Fibroblast of lung (primary cell): ENCODE measurements at places on chromosomes 5 and 9. TPM values are rescaled to one million over a fixed set of nuclear protein-coding genes. Genes with fewer than 3 reads are reported as not detected.

GRCh38 chr5:76714751-76715485 lies 1.0 kb upstream of the F2R start:
- DNase-seq: peak; percentile 24

DNA sequence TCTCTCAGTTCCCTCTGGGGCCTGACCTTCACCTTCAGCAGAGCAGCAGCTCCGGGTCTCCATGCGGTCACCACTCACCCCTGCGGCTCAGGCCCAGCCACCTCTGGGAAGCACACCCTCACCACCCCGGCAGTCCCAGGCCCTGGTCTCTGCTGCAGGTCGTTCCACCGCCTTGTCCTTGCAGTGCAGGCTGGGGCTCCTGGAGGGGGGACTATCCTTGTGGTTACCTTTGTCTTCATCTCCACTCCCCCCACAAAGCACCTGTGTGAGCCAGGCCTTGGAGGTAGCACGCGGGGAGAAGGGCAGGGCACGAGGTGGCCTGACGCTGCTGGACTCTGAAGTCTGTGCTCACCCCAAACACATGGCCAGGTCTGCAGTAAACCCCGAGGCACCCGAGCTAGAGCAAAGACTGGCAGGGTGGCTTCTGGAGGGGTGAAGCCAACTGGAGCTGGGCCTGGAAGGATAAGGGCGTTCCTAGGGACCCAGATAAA lies 33.2 kb upstream of the RXRA start:
- DNase-seq: no peak

Gene WHRN
- 0.51 and 1.8 TPM in 2 replicates for total RNA-seq

Gene MYO10
- 82.2 and 95.5 TPM in 2 replicates for total RNA-seq

Gene CNOT6
- total RNA-seq: 11.3 and 12.7 TPM in 2 replicates

Gene HTR4
- total RNA-seq: not detected in 2 replicates

Gene PCDHB2
- total RNA-seq: 1.8 and 4.6 TPM in 2 replicates

DNA sequence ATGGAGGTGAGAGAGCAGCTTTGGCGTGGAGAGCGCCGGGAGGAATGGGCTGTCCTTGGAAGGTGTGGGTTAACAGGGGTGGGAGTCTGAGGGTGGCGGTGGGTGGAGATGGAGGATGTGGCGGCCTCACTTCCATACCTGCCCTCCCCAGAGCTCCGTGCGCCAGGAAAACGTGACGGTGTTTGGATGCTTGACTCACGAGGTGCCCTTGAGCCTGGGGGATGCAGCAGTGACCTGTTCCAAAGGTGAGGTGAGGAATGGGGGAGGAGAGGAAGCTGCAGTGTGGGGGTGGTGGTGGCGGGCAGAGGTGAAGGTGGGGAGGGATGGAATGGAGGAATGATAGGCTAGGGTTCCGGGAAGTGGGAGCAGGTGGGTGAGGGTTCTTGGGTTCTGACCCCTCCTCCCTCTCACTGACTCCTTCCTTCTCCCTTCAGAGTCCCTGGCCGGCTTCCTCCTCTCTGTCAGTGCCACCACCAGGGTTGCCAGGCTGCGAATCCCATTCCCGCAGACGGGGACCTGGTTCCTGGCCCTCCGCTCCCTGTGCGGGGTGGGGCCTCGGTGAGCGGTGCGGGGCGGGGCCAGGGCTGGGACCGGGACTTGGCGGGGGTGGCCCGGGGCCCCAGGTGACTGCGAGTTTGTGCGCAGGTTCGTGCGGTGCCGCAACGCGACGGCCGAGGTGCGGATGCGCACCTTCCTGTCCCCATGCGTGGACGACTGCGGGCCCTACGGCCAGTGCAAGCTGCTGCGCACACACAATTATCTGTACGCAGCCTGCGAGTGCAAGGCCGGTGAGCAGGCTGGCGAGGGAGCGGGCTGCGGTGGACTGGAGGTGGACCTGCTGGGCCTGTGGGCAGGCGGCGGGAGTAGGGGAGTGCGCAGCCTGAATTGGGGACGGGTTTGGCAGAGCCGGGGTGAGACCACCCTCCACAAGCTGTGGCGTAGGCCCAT lies 17.1 kb downstream of the TMEM8B start:
- DNase-seq: no peak

DNA sequence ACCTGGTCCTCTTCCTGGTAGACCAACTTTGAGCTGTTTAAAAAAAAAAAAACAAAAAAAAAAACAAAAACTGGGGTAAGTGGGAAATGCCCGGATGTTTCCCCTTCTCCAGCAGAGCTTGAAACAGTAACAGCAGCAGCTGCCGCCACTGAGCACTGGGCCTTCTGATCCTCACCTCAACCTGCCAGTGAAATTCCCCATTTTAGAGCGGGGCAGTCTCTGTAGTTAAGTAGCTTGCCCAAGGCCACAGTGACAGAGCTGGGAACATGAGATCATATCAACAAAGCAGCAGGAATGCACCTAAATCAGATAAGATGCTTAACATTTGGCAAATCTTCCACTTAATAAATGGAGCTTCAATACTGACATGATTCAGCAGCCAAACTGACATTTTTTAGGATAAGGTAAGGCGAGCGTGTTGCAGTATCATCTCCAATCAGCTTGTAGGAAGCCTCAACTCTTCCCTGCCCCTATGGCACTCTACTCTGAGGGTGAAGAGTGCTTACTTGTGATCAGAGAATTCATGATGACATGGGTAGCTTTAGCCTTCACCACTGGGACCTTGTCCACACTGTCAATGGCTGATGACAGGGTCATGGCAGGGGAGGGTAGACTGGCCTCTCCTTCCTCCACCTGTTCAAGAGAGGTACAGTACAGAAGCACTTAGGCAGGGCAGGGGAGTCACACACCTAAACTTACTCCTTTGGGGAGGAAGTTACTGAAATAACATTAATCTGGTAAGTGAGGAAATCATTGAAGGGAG lies 9.3 kb downstream of the KIAA1191 start:
- DNase-seq: peak; percentile 10

Gene DND1
- total RNA-seq: under 0.01 and 0.33 TPM in 2 replicates

- no peak for DNase-seq
Measured at GRCh38 chr5:72184408-72184807, 77.1 kb downstream of the MAP1B start.

DNA sequence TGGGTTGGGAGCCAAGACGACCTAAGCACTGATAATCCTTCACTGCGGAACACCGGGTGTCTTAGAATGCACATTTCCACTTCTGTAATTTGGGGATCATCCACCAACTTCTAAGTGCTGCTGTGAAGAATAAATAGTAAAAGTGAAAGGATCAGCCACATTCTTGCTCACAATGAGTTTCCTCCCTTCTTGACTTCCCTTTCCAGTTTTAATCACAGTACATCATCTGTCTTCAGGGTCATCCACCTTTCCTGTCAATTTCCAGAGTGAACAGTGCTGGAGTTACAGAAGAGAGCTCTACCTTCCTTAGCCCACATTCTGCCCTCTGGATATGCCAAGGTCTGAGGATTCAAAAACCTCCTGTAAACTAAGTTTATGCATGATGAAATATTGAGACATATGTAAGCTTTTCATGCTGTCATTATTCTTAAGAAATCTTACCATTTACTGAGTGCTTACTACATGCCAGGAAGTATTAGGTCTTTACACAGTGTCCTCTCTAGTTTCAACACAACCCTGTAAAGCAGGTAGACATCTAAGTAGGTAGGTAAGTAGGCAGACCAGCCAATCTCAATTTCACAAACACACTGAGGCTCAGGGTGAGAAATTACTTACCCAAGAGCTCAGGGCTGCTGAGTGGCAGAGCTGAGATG lies 105.2 kb downstream of the CDK5RAP2 start:
- DNase-seq: peak; percentile 17

DNA sequence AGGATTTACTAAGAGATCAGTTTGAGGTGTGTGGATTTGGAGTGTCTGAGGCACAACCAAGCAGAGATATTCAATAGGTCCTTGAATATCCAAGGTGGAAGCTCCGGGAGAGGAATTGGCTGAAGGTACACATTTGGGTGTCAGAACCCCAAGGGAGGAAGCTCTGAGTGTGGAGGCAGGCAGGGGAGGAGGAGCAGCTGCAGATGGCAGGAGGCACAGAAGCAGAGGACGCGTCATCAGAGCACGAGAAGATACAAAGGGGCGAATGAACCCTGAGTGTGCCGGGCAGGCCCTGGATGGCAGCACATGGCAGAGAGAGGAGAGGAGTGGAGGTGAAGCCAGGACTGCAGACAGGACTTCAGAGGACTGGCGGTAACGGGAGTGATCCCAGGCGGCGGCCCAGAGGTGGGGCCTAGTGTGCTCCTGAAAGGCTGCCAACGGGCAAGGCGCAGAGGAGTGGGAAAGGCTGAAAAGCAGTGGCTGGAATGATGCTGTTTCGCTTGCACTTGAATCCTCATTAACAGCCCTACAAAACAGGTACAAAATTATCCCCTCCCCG lies 179.8 kb downstream of the FANCC start:
- no peak for DNase-seq

Gene ANKRD31
- 0.26 and 0.33 TPM in 2 replicates for total RNA-seq

DNA sequence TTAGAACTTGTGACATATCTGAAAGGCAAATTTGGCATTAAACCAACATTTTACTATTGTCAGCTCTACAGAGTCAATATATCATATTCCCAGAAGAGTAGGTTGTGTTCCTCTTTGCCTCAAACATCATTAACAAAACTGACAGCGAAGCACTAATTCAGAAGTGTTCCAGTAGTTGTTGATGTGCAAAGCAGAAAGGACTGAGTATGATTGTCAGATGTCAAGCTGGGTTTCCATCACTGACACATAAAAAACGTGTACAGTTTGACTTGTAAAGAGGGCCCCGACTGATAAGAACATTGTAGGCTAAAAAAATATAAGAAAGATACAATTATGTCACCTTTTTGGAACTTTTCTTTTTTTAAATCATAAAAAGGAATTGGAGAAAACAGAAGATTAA lies 101.5 kb upstream of the ZNF608 start:
- DNase-seq: no peak

- DNase-seq: no peak
Measured at GRCh38 chr5:53405396-53405795, 75.0 kb upstream of the FST start.

DNA sequence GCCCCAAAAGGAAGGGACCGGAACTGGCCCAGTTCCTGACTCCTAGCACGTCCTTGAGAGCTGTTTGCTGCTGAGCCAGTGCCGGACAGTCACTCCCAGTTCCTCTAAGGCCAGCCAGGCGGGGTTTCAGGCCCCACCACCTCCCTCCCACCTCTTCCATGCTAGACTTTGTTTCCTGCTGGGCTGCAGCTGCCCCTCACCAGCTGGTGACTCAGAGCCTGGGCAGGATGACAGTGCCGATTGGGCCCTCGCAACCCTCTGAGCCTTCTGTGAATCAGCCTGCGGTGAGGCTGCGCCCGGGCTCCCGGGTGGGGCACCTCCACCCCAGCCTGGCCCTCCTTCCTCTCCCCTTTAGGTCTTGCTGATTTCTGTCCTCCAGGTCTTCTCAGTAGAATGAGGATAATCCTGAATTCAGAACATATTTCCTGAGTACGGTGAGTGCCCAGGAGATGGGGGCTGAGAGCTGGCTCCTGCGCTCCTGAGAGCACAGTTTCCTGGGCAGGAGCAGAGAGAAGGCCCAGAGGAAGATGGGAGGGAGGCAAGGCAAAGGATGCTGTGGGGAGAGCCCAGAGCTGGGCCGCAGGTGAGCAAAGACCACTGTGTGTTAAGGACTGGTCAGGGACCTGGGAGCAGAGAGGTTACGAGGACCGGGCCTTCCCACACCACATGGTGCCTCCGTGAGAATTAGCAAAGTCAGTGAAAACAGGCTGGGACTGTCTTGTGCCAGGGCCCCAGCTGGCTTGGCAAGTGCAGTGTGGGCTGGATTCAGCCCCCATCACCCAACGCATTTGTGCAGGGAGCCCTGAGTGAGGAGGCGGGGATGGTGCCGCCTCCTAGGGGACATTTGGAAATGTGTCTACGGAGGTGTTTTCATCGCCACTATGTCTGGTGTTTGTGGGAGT lies 32.9 kb upstream of the STXBP1 start:
- peak; percentile 98 for DNase-seq

GRCh38 chr5:118069452-118069851 lies 918.9 kb downstream of the DTWD2 start:
- no peak for DNase-seq

DNA sequence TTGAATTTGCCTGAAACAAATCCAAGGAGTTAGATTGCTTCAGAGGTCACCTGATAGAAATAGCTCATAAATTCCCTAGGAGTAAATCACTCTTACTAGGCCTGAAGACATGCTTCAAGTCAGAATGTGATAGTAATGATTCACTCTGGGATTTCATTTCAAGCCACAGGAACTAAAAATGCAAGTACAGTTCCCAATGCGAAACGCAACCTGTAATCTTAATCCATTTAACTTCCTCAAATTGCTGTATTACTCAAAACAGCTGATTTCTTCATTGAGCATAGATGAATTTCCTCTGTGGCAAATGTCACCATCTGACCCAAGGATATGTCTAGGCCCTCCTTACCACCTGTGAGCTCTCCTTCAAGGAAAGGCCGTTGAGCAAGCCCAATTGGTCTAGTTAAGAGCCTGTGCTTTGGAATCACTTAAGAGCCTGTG lies 32.1 kb upstream of the IL6ST start:
- DNase-seq: peak; percentile 80

- DNase-seq: no peak
Measured at GRCh38 chr9:115758441-115758840, 395.1 kb upstream of the PAPPA start.

Gene RNF180
- total RNA-seq: 2.6 and 2.8 TPM in 2 replicates

- DNase-seq: peak; percentile 27
Measured at GRCh38 chr9:134591082-134591571, 50.5 kb upstream of the COL5A1 start.

GRCh38 chr9:106697750-106698502 lies 165.0 kb upstream of the ZNF462 start:
- peak; percentile 78 for DNase-seq

- no peak for DNase-seq
Measured at GRCh38 chr9:99722877-99723276, 98.8 kb upstream of the NR4A3 start.

Gene PAEP
- total RNA-seq: not detected in 2 replicates

DNA sequence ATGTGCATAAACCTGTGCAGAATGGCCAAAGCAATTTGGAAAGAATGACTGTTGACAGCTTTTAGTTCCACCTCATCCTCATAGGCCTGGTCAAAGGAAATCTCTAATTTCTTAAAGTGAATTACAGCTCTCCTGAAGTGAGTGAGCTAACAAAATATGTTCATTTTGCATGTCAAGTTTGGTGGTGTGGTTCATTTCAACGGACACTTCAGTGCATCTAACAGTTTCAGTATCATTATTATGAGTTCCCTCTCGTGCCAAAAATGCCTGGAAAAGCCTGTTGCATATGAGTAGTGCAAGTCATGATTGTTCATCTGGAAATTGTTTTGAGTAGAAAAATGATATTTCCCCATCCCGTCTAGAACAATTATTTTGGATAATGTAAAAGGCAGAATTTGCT lies 53.2 kb upstream of the HMHB1 start:
- peak; percentile 89 for DNase-seq

GRCh38 chr9:15512889-15513288 lies 2.1 kb upstream of the PSIP1 start:
- DNase-seq: no peak

Gene LMAN2
- 294 and 396 TPM in 2 replicates for total RNA-seq
